T-cell (primary cell): ENCODE measurements at places on chromosomes 16 and 17.

- no peak for DNase-seq
Observed at GRCh38 chr16:78852081-78852635, 748.4 kb downstream of the MAF start.

DNA sequence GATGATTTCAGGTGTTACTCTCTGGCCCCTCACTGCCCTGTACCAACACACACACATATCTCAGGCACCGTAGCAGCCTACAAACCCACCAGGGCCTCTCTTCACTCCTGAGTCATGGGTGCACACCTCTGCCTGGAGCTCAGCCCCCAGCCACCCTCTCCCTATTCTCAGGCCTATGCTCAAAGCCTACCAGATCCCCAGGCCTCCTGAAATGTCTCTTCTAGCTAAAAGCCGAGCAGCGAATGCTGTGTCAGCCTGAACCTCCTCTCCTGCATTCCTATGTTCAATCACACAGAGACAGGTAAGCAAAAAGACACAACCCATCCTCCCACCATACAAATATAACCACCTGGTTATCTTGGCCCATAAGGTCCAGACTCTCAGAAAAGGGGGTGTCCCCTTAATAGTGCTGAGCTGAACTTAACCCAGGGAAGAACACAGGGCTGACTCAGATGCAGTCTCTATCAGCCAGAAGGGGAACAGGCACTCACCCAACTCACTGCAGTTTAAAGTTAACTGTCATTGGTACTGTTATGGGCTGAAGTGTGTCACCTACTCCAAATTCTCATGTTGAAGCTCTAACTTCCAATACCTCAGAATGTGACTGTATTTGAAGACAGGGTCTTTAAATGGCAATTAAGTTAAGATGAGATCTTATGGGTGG is 62.0 kb upstream of the TEKT3 start:
- no peak for DNase-seq

GRCh38 chr16:11692171-11692570 is 23.9 kb downstream of the SNN start:
- no peak for DNase-seq

GRCh38 chr17:68328676-68329075 is 37.4 kb downstream of the ARSG start:
- no peak for DNase-seq

DNA sequence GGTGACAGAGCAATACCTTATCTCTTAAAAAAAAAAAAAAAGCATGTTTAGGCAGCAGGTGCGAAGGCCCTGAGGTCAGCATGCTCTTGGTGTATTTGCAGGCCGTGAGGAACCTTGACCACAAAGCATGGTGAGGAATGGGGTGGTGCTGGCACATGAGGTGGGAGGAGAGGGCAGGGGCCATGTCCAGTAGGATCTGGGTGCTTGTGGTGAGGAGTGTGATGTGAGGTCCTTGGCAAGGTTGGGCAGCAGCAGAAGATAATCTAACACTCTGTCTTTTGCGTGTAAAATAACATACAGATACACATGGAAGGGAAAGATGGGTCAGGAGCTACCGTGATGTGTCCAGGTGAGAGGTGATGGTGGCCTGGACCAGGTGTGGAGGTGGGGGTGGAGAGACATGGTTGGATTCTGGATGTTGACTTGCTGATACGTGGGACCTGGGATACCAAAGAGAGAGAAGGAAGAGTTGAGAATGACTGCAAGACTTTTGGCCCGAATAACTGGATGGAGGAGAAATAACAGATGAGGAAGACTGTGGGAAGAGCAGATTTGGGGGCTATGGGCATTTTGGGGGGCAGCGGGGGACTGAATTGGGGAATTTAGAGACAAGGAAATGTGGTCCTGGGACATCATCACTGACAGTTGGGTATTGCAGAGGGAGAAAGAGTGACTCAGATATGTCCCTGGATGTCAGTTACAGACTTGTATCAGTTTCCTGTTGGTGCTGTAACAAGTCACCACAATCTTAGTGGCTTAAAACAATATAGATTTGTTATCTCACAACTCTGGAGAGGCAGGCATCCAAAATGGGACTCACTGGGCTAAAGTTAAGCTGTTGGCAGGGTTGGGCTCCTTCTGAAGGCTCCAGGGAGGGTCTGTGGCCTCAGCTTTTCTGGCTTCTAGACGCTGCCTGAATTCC is 274.9 kb downstream of the HAPSTR1 start:
- no peak for DNase-seq

DNA sequence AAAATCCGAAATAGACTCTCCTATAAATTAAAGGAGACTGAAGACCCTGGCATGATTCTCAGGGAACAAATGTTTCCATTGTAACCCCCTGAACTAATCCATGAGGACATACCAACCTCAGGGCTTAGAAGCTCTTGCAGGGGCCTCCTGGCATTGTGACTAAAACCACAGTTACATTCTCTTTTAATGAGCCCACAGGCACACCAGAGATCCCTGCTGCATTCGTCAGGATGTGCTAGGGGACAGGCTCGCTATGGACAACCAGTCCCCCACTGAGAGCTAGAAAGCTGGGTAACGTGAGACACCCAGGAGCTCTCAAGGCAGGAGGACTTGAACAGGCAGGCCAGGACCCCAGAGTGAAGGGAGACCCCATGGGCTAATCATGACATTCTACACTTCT is 140.6 kb upstream of the TNRC6C start:
- no peak for DNase-seq

- DNase-seq: no peak
Observed at GRCh38 chr16:58843675-58844074, 109.6 kb upstream of the GOT2 start.

GRCh38 chr17:60153606-60154390 is 4.0 kb downstream of the CA4 start:
- DNase-seq: no peak

GRCh38 chr17:66524877-66525276 is 222.5 kb downstream of the PRKCA start:
- no peak for DNase-seq

DNA sequence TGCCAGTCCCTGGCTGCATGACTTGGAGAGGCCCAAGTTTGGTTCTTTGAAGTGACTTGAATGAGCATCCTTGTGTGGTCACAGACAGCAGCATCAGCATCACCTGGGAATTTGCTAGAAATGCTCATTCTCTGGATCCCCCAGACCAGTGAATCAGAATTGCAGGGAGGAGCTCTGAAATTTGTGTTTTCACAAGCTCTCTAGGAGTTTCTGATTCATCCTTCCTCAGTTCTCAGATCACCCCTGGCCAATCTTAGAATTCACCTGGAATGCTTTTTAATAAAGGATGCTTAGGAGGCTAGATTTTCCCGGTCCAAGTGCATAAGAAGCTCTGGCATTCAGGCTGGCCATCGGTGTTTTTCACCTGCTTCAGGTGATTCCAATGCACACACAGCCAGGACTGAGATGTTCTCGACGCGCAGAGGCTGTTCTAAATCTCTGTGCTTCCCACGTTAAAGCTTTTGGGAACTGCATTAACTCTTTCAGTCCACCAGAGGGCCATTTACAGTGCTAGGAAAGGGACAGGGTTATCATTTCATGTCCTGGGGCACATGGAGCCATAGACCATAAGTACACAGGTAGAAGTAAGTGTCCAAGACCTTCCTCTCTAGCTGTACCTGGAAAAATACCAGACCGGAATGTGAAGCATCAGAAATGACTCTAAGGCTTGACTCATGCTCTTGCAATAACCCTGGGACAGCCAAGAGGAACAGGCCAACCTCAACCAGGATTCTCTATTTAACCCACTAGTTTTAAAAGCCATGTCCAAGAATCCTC is 85.7 kb upstream of the XYLT1 start:
- DNase-seq: no peak

DNA sequence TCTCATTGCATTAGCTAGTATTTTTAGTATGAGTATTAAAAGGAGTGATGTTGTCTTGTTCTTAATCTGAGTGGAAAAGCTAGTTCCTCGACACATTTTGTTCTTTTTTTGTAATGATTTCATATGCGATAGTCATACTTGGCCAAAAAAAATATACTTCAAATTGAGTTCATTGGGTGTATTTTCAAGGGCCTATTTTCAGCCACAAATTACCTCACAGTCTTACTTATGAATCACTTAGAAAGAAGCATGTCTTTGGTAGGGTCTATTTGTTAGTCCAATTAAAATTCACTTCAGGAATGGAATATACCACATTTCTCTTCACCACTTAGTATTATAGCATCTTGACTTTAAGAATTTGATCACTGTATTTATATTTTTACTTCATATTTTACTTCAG is 337.2 kb downstream of the CDH11 start:
- no peak for DNase-seq

GRCh38 chr17:62172492-62173291 is 107.6 kb upstream of the MED13 start:
- DNase-seq: no peak

DNA sequence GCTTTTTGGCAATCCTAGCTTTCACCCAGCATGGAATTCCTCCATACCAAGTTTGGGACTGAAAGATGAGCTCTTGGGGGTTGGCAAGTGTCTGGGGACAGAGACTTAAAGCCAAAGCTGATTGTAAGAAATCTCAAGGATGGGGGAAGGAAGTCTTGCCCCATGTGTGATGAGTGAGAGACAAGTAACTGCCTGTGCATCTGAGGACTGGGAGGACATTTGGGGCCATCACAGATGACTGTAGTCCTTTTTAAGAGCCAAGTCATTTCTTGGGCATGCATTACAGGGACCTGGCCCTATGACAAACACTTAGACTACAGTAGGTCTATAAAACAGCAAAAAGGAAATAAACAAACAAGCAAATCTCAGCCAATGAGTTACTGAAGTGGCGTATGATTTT is 36.3 kb upstream of the CCL2 start:
- no peak for DNase-seq

- DNase-seq: no peak
Observed at GRCh38 chr17:8953156-8953885, 12.2 kb downstream of the PIK3R5 start.

DNA sequence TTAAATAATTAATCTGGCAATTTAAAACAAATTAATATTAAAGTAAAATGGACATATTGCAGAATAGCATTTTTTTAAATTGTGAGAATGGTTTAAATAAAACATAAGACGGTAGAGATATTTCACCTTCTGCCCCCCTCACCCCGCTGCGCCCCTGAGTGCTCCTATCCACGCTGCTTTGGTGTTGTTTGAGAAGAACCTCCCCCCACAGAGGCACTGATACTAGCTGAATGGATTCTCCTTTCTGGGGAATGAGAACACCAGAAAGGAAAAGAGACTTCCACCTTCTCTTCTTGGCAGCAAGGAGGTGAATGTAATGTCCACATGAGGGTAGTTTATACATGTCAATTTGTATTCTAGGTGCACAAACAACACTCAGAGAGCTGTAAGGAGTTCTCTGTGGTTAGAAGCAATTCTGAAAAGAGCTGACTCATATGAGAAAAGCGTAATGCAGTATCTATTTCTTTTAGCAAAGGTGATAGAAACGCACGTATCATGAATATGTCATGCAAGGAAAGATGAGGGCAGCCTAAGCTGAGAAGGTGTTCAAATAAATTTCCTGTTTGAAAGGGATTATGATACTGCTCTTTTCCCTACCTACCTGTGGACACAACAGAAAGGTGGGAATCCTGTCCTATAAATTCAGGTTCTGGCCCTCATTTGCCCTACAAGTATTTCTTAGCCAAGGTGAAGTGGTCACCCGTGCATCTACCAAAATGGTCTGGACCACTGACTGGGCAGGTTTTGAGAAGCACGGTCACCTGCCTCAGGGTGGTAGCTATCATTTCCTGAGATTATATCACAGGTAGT is 126.9 kb downstream of the PARN start:
- DNase-seq: no peak

DNA sequence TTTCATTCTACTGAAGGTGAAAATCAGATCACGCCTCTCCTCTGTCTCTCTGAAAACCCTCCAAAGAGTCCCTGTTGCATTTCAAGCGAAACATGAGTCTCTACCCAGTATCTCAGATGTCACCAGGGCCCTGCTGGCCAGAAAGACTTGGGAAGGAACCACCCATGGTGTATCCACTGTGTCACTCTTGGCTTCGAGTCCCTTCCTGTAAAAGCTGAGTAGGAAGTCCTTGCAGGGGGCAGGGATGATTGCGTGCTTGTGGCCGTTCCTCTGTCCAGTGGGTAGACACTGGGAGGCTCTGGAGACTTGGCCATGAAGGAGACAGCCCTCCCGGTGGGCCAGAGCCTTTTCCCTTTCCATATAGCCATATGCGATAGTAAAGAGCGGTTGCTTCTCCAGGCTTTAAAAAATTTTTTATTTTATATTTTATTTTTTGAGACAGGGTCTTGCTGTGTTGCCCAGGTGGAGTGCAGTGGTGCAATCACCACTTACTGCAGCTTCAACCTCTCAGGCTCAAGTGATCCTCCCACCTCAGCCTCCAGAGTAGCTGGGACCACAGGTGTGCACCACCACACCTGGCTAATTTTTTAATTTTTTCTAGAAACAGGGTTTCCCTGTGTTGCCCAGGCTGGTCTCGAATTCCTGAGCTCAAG is 19.0 kb upstream of the RMI2 start:
- DNase-seq: no peak

GRCh38 chr16:81861503-81861902 is 82.4 kb downstream of the PLCG2 start:
- no peak for DNase-seq

- no peak for DNase-seq
Observed at GRCh38 chr17:31515267-31515666, 123.8 kb downstream of the RAB11FIP4 start.

DNA sequence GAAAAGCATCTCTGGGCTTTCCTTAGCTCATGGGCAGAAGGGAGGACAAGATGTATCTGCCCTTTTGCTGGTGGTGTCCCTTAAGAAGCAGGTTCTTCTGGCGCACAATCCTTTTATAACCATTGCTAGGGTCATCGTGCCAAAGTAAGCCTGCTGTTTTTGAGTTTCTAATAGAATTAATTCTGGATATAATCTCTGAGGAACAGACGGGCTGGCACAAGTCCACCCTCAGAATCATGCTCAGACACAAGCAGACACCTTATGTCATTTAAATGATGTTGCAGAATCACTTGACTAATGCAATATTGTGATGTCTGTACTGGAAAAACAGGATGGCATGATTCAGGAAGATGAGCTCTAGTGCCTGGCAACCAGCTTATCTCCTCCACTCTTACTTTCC is 18.8 kb upstream of the MMD start:
- DNase-seq: no peak

DNA sequence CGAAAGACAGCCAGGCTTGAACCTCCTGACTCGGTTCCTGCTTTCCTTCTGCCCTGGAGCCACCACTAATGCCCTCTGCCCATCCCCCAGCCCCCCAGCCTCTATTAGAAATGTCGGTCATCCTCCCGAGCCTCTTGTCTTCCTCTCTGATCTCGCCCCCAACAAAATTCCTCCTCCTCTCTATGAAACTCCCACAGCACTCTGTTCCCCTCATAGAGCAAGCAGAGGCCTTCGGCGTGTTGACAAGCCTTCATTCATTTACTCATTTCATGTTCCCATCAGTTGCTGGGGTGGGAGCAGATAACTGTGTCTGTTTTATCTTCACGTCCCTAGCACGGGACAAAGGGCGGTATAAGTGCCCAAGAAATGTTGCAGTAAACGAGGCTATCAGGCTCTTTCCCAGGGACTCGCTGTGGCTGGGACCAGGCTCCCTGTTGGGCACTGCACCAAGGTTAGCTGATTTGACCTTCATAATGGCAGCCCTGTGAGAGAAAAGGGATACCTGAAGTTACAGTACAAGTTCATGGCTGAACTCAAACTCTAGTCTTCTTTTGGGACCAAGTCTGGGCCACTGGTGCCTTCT is 7.8 kb downstream of the FBXL19 start:
- DNase-seq: no peak
